ENCODE measurements at places on chromosomes 12 and 14. TPM values are rescaled to one million over a fixed set of nuclear protein-coding genes. Genes with fewer than 3 reads are reported as not detected.

DNA sequence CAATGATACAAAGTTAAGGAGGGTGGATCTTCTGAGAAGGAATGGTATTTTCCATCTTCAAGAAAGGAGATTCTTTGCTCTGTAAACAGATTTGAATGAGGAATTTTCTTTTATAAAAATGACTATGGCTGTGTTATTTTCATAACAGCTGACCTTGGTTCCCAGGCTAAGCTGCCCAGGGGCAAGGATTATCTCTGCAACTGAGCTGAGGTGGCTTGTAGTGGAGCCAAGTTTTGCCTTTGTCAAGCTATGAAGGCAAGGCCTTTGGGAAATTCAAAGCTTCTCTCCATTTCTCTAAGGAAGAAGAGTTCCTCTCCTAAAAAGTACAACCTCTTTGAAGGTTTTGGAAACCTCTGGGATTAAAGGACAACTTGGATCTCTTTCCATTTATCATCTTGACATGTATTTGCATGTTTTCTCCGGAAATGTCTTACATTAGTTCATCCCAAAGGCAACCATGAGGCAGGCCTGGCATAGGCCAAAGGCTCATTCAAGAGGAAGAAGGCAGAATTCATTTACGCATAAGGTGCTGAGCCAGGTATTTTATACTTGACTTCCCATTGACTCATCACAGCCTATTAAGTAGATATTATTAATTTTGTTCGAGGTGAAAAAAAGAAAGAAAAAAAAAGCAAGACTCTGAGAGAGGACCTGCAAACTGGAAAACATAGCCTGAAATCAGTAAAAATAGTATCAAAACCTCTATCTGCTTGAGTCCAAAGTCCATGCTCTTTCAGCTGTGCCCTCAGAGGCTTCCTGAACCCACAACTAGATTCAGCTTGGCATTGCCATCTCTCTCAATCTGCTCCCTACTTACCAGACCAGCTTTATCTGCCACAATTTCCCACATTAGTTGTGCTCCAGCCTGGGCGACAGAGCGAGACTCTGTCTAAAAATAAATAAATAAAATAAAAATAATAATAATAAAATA is 24.0 kb upstream of the CKAP4 start:
- H3K27ac ChIP-seq: no peak overlapping the region
- DNase-seq: no peak
- H3K4me1 ChIP-seq: peaks cover 9% of the 10 kb centered on the region
- H3K36me3 ChIP-seq: no peaks in the 10 kb centered on the region
- H3K4me3 ChIP-seq: no peak overlapping the region

DNA sequence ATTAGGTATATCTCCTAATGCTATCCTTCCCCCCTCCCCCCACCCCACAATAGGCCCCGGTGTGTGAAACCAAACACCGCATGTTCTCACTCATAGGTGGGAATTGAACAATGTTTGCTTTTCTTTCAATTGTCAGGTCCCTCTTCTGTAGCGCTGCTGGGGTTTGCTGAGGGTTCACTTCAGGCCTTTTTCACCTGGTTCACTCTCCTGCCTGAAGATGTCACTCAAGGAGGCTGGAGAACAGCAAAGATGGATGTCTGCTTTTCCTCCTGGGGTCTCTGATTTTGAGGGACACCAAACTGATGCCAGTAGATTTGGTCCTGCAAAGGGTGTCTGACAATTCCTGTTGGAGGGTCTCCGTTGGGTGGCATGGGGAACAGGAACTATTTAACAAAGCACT is 35.8 kb downstream of the KLRK1 start:
- peaks cover 5% of the 10 kb centered on the region for H3K36me3 ChIP-seq
- no peak overlapping the region for H3K27ac ChIP-seq
- H3K27me3 ChIP-seq: peaks cover 34% of the 10 kb centered on the region
- H3K4me1 ChIP-seq: no peaks in the 10 kb centered on the region
- no peak for DNase-seq

DNA sequence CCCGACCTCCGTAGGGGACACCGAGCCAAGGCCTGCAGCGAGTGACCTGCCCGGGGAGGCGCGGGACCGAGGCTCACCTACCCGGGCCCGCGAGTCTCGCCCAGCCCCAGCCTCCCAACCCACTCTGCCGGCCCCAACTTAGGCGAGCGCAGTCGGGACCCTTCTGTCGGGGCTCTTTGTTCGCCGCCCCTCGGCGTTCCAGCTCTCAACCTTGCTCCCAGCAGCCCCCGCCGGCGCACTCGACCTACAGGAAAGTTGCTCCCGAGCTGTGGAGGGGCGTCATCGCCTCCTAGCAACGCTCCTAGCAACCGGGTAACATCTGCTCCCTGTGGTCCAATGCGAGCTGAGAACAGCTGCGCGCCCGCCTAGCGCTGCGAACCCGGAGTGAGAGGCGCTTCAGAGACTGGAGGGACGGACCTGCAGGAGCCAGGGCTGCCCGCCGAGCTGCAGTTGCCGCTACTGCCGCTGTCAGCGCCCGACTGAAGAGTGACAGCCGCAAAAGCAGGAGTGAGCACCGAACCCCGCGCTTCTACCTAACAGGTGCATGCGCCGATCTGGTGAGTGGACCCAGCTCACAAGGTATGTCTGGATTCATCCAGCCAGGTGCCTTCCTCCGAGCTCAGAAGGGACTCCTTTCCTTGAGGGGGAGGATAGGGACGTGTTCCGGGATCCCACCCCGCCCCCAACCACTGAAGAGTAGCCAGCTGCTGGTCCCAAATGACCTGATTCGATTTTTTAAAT is 355.0 kb downstream of the SNAPC1 start:
- H3K4me3 ChIP-seq: peak overlapping the region; percentile 36
- peaks cover 53% of the 10 kb centered on the region for H3K27me3 ChIP-seq
- no peaks in the 10 kb centered on the region for H3K36me3 ChIP-seq
- H3K4me1 ChIP-seq: peaks cover 5% of the 10 kb centered on the region

DNA sequence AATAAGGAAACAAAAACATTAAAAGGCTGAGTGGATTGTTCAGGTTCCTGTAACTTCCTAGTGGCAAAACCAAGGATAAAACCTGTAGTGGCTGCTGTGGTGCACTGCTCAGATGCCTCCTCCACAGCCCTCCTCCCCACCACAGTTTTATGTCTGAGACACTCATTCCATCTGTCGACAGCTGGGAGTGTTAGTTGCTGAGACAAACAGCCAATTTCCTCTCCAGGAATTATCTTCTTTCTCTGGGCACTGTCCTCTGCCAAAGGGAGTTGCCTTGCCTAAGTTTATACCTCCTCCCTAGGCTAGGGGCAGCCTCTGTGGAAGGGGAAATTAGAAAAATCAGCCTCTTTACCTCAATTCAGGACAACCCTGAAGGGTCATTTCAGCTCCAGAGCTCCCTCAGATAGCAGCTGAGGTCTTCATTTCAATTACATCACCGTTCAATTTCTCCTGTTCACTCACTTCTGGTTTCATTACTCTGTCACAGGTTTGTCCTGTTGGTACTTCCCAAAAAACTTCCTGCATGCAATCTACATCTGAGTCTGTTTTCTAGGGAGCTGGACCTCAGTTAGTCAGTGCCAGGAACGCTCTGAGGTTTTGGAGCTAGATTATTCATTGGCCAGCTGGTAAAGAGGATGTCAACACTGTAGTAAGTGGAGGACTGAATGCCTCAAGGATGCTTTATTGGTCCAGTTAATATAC is 74.9 kb upstream of the ATP2B1 start:
- no peak overlapping the region for H3K27ac ChIP-seq
- no peaks in the 10 kb centered on the region for H3K4me1 ChIP-seq
- peaks cover 10% of the 10 kb centered on the region for H3K36me3 ChIP-seq
- H3K4me3 ChIP-seq: no peak overlapping the region
- no peaks in the 10 kb centered on the region for H3K27me3 ChIP-seq
- no peak for DNase-seq

- no peak for DNase-seq
- peaks cover 41% of the 10 kb centered on the region for H3K36me3 ChIP-seq
- H3K27ac ChIP-seq: no peak overlapping the region
- H3K4me3 ChIP-seq: no peak overlapping the region
- peaks cover 4% of the 10 kb centered on the region for H3K4me1 ChIP-seq
- no peaks in the 10 kb centered on the region for H3K27me3 ChIP-seq
These were observed 100.8 kb downstream of the USP15 start for GRCh38 chr12:62361048-62361447.

GRCh38 chr12:58757422-58757821 is 162.9 kb downstream of the LRIG3 start:
- H3K4me3 ChIP-seq: no peak overlapping the region
- no peaks in the 10 kb centered on the region for H3K4me1 ChIP-seq
- no peaks in the 10 kb centered on the region for H3K27me3 ChIP-seq
- DNase-seq: no peak

GRCh38 chr14:38291681-38292467 is 36.0 kb upstream of the CLEC14A start:
- peaks cover 13% of the 10 kb centered on the region for H3K27me3 ChIP-seq
- no peaks in the 10 kb centered on the region for H3K4me1 ChIP-seq
- DNase-seq: no peak
- H3K27ac ChIP-seq: no peak overlapping the region
- no peaks in the 10 kb centered on the region for H3K36me3 ChIP-seq

- H3K4me1 ChIP-seq: peaks cover 2% of the 10 kb centered on the region
- H3K27me3 ChIP-seq: peaks cover 46% of the 10 kb centered on the region
- no peak for DNase-seq
These were observed 2.1 kb downstream of the SLC6A12 start for GRCh38 chr12:211639-212414.

DNA sequence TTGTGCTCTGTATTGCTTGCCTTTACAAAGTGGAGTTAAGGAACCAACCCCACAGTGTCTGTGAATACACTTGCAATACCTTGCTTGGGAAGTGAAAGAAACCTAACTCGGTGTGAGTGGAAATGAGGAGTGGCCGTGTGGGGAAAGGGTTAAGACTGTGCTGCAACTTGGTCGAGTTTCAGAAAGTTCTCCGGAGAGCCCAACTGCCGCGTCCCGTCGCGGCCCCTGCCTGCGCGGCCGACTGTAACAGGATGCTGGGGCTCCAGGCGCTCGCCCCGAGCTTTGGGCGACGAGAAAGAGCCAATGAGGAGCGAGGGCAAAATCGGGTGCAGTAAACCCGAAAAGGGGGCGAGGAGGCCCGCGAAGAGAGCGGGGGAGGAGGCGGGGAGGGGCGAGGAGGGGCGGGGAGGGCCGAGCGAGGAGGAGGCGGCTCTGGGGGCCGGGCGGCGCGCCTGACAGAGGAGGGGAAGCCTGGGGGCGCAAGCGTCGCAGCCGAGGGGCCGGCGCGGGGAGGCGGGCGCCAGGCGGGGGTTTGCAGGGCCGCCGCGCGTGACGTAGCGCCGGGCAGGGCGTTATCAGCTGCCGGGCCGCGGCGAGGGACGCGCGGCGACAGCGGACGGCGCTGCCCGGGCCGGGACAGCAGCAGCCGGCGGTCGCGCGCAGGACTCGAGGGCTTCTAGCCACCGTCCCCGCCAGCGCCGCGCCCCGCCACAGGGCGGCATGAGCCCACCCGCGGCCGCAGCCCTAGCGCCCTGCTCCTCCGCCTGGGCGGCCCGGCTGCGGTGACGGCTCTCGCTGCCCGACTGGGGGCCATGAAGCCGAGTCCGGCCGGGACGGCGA is at the start of gene DACT1:
TSS of gene DACT1 (plus strand) at position 572 of the 840 bp plus-strand sequence. CDS start at position 813, 241 bp downstream.
- peak; percentile 72 for DNase-seq
- H3K4me3 ChIP-seq: peak within 1 kb of the TSS; percentile 79
- H3K4me1 ChIP-seq: peaks cover 33% of the 10 kb centered on the region
- H3K27ac ChIP-seq: peak within 1 kb of the TSS; percentile 53

GRCh38 chr14:104101651-104102281 is 16.3 kb downstream of the ASPG start:
- H3K27ac ChIP-seq: no peak overlapping the region
- no peak for DNase-seq
- no peak overlapping the region for H3K4me3 ChIP-seq
- no peaks in the 10 kb centered on the region for H3K27me3 ChIP-seq
- H3K36me3 ChIP-seq: no peaks in the 10 kb centered on the region

GRCh38 chr14:88245321-88245720 is 77.7 kb downstream of the KCNK10 start:
- no peak overlapping the region for H3K27ac ChIP-seq
- H3K36me3 ChIP-seq: no peaks in the 10 kb centered on the region
- no peak for DNase-seq
- H3K27me3 ChIP-seq: peaks cover 25% of the 10 kb centered on the region
- no peaks in the 10 kb centered on the region for H3K4me1 ChIP-seq
- no peak overlapping the region for H3K4me3 ChIP-seq

- no peaks in the 10 kb centered on the region for H3K27me3 ChIP-seq
- peaks cover 82% of the 10 kb centered on the region for H3K4me1 ChIP-seq
- no peak for DNase-seq
- H3K4me3 ChIP-seq: no peak overlapping the region
- peak overlapping the region; percentile 14 for H3K27ac ChIP-seq
These were observed 9.1 kb downstream of the CREBL2 start for GRCh38 chr12:12620730-12621315.

DNA sequence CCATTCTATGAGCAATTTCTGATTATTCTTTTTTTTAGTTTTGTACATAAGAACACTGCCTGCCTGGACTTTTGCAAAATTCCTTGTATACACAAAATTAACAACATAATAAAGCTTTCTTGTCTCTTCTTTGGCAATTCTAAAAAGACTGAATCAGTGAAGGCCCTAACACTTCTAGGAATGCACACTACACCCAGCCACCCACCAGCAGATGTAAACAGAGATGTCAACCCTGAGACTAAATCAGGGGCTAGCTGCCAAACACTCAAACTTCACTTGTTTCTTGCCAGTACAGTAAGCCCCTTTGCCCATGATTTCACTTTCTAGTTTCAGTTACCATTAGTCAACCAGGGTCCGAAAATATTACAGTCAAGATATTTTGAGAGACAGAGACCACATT is 15.5 kb downstream of the DCAF5 start:
- H3K4me1 ChIP-seq: peaks cover 57% of the 10 kb centered on the region
- no peak overlapping the region for H3K4me3 ChIP-seq
- H3K27me3 ChIP-seq: no peaks in the 10 kb centered on the region
- no peak for DNase-seq
- peaks cover 1% of the 10 kb centered on the region for H3K36me3 ChIP-seq

KRT73 gene
- total RNA-seq: 0.19 TPM

ANKS1B gene
- total RNA-seq: 1.0 TPM

PTPRR gene
- total RNA-seq: not detected

NKX2-1 gene
- total RNA-seq: not detected

ZFHX2 gene
- 1.2 TPM for total RNA-seq

CCND2 gene
- 261 TPM for total RNA-seq

WNT1 gene
- total RNA-seq: not detected

COX14 gene
- 48.7 TPM for total RNA-seq

BCL7A gene
- total RNA-seq: 3.6 TPM

DYNC1H1 gene
- total RNA-seq: 242 TPM

ERBB3 gene
- 0.86 TPM for total RNA-seq

MOAP1 gene
- total RNA-seq: 14.2 TPM
